ENCODE measurements at places on chromosomes 5 and 9.

DNA sequence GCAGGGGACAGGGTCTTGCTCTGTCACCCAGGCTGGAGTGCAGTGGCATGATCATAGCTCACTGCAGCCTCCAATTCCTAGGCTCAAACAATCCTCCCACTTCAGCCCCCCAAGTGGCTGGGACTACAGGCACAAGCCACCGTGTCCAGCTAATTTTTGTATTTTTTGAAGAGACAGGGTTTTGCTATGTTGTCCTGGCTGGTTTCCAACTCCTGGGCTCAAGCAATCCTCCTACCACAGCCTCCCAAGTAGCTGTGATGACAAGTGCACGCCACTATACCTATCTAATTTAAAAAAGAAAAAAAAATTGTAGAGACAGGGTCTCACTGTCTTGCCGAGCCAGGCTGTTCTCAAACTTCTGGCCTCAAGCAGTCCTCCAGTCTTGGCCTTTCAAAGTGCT, 31.6 kb upstream of the LECT2 start:
- DNase-seq: no peak

DNA sequence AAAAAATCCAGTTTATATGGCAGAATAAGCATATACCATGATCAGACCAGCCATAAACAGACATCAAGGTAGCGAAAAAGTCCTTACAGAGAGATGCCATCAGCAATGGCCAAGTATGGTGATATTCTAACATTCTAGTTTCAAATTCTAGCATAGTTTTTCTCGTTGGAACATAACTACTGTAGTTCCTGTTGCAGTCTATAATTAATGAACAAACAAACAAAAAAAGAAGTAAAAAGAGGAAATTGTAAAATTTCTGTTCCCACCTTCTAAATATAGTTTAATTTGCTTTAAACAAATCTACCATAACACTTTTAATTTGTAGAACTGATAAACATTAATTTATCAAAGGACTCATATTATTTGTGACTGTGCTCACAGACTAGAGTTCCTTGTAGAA, 9.9 kb upstream of the CD180 start:
- no peak for DNase-seq

DNA sequence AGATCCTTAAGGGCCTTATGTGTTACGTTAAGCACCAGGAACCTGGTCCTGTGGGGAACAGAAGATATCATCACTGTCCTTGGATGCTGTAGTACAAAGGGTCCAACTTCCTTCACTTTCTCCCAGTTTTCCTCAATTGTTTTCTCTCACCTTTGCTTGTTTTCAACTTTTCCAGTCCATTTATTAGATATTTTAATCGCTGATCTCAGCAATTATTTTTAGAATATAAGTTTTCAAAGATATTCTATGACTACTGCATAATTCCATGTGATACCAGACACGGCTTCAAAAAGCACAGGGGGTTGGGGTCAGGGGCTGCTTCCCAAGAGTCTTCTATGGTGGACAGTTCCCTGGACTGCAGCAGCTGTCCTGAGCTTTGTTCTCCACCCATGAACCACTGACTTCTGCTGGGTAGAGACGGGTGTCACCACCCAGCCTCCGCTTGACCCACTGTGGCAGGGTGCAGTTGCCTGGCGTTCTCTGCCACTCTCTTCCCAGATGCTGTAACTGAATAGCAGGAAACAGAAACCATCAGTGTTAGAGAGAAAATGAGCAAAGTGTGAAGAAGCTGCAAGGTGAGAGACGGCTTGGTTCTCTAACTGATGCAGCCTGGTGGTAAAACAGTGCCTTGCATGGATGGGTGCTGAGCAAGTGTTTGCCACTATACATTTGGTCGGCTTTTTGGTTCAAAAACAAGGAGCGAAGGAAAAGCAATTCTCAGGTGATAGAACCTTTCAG, 383.0 kb downstream of the RAB3C start:
- no peak for DNase-seq

DNA sequence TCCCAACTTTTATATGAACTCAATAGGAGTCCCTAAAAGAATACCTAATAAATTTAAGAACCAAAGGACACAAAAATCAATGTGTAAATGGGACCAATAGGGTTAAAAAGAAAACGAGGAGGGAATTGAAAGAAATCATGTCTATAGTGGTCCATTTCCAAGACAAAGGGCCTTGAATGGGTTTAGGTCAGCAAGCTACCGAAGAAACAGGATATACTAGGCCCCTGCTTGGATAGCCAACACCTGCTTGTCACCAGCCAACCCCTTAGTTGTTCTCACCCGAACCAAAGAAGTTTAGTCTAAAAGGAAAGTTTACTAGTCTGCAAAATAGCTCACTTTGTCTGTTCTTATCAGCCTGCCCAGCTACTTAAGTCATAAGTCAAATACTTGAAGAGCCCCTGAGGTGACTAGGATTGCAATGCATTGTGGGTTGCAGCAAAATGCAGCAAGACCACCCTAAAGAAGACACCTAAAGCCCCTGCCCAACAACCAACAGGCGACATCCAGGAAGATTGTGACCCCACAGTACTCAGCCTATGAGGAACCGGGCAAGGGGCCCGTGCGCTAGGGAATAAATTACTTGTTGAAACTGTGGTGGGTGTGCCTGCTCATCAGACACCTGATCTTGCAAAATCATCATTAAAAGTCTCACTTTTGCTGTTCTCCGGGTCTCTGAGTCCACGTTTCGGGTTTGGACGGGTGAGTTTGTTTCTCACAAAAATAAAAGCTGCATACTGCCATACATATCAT, 183.9 kb upstream of the PPP1R26 start:
- DNase-seq: no peak

- no peak for DNase-seq
Measured at GRCh38 chr5:61737301-61737963, 405.4 kb downstream of the ZSWIM6 start.

DNA sequence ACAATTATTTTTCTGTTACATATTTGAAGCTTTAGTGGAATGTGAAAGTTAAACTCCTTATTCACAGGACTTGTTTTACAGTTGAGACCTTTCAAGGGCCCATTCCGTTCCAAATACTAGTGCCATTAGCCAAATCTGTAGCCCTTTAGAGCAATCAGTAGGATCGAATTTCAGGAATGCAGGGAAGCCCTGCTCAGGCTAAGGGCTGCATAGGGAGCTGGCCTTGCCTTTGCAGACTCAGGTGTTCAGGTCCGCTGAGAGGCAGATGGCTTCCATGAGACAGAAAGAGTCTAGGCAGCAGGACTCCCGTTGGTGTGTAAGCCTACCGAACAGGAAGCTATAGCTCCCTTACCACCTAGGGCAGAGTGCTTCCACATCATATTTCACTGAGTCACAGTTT, 150.1 kb upstream of the SLC27A6 start:
- no peak for DNase-seq

- no peak for DNase-seq
Measured at GRCh38 chr5:114206640-114207039, 155.2 kb upstream of the KCNN2 start.

GRCh38 chr5:111596705-111597104, 84.4 kb upstream of the STARD4 start:
- DNase-seq: no peak

- no peak for DNase-seq
Measured at GRCh38 chr9:81118416-81118815, 570.9 kb downstream of the TLE1 start.

- DNase-seq: no peak
Measured at GRCh38 chr5:171774418-171774817, 11.2 kb upstream of the SMIM23 start.

DNA sequence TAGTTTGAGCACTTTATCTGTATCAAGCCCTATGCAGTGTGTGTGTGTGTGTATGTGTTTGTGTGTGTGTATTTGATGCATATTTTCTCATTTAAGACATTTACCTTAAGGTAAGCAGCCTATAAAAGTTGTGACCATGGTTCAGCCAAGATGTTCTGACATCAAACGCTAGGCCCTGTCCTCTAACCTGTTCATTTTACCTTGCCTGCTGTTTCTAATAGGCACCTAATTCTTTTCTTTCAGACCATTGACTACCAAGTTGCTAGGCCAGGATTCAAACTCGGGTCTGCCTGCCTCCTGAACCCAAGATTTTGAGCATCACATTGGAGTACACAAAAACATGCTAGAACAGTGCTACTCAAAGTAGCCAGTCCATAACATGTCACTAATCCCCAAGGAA, 274.5 kb downstream of the PLK2 start:
- DNase-seq: no peak

GRCh38 chr5:159601216-159601615, 270.9 kb upstream of the IL12B start:
- DNase-seq: no peak

- DNase-seq: no peak
Measured at GRCh38 chr5:107277485-107278125, 393.1 kb downstream of the EFNA5 start.

- DNase-seq: no peak
Measured at GRCh38 chr9:110476251-110476650, 103.3 kb downstream of the SVEP1 start.

DNA sequence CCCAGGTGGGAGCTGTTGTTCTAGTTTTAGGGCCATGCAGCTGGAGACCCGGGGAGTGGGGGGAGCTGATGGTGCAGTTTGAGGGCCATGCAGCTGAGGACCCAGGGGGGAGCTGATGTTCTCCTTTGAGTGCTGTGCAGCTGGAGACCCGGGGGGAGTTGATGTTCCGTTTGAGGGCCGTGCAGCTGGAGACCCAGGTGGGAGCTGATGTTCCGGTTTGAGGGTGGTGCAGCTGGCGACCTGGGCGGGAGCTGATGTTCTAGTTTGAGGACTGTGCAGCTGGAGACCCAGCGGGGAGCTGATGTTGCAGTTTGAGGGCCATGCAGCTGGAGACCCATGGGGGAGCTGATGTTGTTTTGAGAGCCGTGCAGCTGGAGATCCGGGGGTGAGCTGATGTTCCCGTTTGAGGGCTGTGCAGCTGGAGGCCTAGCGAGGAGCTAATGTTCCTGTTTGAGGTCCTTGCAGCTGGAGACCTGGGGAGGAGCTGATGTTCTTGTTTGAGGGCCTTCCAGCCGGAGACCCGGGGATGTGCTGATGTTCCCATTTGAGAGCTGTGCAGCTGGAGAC, 14.6 kb downstream of the PDCD6 start:
- DNase-seq: no peak

GRCh38 chr9:128635266-128636023, 21.2 kb downstream of the DYNC2I2 start:
- no peak for DNase-seq

GRCh38 chr9:32322622-32323021, 61.8 kb upstream of the ACO1 start:
- DNase-seq: no peak

- DNase-seq: no peak
Measured at GRCh38 chr5:115801984-115802383, 14.5 kb downstream of the CDO1 start.
